ENCODE measurements at places on chromosomes 2 and 18.

DNA sequence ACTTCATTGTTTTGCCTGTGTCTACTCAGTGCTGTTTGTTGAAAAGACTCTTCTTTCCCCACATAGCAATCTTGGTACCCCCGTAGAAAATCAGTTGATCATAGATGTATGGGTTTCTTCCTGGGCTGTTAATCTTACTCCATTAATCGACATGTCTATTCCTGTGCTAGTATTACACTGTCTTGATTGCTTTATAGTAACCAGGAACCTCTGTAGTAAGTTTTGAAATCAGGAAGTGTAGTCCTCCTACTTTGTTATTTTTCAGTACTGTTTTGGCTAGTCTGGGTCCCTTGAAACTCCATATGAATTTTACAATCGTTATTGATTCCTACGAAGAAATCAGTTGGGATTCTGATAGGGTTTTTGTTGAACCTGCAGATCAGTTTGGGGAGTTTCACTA lies 78.8 kb upstream of the FAM136A start:
- DNase-seq = no peak

DNA sequence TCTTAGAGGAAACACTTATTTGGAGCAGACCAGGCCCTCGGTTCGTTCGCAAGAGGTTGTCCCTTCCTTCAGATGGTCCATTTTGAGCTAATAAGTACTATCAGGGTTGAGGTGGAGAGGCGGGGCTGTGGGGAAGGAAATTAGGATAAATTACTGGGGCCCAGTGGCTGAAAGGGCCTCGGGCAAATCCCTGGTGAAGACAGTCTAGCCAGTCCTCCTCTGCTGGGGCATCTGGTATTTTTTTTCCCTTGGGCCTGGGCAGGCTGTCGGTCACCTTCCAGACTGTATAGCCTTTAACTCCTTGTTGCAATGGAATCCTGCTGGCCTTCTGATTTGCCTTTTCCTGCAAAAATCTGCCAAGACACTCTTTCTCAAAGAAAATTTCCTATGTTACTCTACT lies 1.7 kb upstream of the MYO3B start:
- DNase-seq = no peak

DNA sequence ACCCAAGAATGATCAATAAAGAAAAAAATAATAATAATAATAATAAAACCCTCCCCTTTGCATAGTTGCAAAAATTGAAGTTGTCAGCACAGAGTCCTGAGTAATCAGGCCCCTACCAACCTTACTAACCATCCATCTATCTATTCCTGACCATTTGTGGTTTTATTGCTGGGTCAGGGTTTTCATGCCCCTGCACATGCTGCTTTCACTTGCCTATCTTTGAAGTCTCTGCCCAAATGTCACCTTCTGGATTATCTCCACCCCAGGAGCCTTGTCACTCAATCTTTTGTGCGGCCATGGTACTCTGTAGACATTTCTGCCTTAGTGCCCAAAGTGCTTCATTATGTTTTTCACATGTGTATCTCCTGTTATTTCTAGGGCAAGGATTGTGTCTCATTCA lies 35.1 kb downstream of the SLC30A6 start:
- no peak for DNase-seq

DNA sequence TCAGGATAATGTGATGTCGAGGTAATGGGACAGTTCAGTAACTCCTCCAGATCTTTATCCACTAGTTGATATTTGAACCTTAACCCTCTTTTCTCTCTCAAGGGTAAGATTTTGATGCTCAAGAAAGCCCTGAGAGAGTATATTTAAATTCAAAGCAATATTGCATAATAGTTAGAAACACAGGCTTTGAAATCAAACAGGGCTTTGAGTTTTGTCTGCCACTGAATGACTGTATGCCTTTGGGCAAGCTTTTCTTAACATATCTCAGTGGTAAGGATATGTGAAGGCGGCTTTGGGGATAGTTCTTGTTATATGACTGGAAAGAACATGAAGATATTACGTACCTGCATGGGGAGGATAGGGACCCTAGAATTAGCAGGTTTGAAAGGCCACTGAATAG lies 11.1 kb downstream of the ITPRID2 start:
- no peak for DNase-seq

DNA sequence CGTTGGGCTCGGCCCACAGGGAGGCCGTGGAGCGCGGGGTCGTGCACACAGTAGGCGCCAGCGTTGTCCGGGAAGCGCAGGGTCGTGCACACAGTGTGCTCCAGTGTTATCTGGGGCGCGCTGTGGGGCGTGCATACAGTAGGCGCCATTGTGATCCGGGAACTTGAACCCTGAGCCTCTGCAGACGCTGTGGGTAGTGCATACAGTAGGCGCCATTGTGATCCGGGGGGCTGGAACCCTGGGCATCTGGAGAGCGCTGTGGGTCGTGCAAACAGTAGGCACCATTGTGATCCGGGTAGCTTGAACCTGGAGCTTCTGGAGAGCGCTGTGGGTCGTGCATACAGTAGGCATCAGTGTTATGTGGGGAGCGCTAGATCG lies 793 bp downstream of the ZNF236 start:
- DNase-seq = no peak

GRCh38 chr2:60756097-60757087 lies at the start of gene PAPOLG:
Gene PAPOLG, plus strand, starts transcription at chr2:60756268. Its CDS starts 211 bp downstream, at chr2:60756479.
- DNase-seq = peak; percentile 95

DNA sequence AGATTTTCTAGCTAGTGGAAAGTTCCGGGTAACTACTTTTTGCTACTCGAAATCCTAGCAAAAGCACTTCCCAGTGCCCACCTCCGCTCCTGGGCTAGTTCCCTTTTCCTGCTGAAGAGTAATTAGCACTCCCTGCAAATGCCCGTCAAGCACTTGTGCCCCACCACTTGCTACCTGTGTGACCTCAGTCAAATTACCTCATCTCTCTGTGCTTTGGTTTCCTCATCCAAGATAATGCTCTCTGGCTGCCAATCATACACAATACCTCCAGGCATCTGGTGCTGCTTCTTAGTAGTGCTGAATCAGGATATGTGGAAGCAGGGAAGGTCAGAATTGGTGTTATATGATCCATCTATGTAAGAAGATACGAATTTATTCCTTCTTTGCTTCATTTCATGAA lies 102.1 kb upstream of the CDCA7 start:
- no peak for DNase-seq

GRCh38 chr18:58044370-58045241 lies 580 bp downstream of the NEDD4L start:
- no peak for DNase-seq

DNA sequence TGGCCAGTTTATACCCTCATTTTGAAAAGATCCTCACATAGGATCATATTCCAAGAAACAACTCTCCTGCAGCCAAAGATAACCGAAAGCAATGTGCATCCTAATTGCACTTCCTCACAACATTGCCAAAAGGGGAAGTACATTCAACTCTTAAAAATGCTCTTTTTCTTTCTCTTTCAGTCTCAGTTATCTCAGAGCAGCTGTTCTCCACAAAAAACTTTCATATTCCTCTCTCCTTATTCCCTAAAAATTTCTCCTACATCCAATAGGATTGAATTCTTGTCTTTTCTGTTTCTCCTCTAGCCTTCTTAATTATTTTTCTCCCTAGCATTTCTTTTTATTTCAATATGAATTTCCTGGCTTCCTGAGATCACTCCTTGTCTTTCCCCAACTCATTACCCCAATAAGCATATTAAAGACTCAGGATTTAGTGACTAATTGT lies 7.4 kb upstream of the VRK2 start:
- peak; percentile 35 for DNase-seq

- DNase-seq = no peak
Measured at GRCh38 chr2:85755122-85756027, 1.6 kb downstream of the ATOH8 start.

GRCh38 chr2:84904717-84905174 lies 710 bp upstream of the TMSB10 start:
- no peak for DNase-seq

DNA sequence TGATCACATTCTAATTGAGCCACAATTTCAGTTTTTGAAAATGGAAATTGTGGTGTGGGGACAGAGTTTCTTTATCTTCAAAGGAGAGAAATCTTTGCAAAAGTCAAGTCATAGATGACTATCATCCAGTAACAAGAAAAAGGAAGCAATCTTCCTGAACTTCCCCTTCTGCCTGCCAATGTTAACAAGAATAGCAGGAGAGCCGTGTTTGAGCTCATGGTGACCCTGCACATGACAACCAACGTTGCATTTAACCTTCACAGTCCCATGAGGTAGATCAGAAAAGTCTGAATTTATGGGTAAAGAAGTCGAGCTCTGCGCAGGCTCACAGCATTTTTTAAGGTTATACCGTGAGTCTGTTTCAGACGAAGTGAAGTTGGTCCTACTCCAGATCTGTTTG lies 454.9 kb downstream of the LPIN1 start:
- DNase-seq = no peak

DNA sequence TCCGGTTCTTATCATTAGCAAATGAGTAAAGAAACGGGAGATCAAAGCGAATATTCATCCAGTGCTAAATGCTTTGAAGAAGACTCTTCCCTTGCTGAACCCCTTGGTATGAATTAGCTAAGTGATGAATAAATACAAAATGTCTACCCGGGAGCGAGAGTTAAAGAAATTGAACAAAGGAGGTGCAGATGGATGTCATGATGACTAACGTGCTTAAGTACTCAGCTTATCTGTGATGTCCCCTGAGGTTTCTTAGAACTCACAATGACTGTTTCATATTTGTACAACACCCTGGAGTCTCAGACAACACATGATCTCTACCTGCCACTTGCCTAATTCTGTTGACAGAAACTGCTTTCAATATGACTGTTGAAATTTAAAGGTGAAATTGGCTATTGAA lies 148.5 kb downstream of the TMEM200C start:
- DNase-seq = no peak

- no peak for DNase-seq
Measured at GRCh38 chr2:13057671-13058070, 340.9 kb downstream of the TRIB2 start.

- DNase-seq = peak; percentile 5
Measured at GRCh38 chr2:223727562-223727961, 109.8 kb downstream of the AP1S3 start.

DNA sequence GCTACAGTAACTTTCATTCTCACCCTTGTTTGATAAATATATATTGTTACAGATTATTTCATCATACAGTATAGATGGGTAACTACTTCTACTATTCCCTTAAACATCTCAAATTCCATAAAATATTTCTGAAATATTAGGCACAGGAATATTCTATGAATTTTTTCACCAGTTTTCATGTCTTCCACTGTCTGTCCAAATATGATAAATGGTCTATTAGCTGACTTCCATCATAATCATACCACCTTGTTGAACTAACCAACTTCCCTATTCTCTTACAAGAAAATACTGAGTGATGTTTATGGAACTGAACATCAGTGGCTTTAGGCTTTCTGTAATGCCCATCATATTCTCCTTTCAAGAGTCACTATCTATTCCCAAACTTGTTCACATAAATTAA lies 82.4 kb downstream of the TRAPPC8 start:
- no peak for DNase-seq
